ENCODE measurements at places on chromosomes 12 and 14. TPM values are rescaled to one million over a fixed set of nuclear protein-coding genes. Genes with fewer than 3 reads are reported as not detected.
A peak's percentile ranks its signal among the peaks of the same experiment; 100 is the strongest.

GRCh38 chr14:71322655-71323250 is 415.5 kb downstream of the PCNX1 start:
- H3K4me3 ChIP-seq = peak overlapping the region; percentile 87
- H3K27ac ChIP-seq = no peak overlapping the region
- no peaks in the 10 kb centered on the region for H3K27me3 ChIP-seq
- no peak for DNase-seq

DNA sequence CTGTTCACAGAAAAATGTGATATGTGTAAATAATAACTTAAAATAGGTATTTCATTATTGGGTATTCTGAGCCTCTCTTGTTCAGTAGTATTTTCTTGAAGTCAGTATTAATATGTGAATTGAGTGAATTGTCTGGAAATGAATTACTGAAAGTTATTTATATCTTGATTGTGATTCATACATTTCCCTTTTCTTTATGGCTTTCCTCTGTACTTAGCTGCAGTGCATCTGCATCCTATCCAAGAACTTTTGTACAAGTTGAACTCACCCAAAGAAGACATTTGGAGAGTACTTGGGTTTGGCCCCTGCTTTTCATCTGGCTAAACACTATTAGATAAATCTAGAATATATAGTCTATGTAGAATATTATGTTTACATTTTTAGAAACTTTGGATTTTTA is 326.0 kb downstream of the RAD51B start:
- DNase-seq = no peak
- no peaks in the 10 kb centered on the region for H3K36me3 ChIP-seq
- H3K4me1 ChIP-seq = peaks cover 28% of the 10 kb centered on the region

DNA sequence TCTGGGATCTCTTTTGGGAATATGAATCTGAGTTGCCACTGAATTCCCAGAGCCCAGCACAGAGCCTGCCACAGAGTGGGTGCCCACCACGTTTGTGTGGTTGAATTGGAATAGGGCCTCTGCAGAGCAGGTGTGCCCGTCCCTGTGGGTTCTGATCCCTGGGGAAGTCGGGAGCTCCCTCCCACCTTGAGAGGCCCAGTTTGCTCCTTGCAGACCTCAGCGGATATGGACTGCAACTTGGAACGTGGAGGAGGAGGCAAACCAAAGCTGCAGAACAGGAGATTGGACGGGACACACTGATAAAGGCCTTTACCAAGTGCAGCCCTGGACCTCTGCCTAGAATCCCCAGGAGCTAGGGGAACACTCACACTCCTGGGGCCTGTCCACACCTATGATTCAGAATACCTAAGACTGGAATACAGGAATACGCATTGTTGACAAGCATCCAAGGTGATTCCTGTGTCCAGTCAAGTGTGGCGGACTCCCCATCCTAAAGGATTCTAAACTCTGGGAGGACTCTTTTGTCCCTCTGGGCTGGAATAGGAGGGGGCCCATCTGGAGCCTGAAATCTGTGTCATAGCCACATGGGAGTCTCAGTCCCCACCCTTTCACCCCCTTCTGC is 2.4 kb downstream of the KRT76 start:
- H3K27me3 ChIP-seq = no peaks in the 10 kb centered on the region
- no peak overlapping the region for H3K27ac ChIP-seq

DNA sequence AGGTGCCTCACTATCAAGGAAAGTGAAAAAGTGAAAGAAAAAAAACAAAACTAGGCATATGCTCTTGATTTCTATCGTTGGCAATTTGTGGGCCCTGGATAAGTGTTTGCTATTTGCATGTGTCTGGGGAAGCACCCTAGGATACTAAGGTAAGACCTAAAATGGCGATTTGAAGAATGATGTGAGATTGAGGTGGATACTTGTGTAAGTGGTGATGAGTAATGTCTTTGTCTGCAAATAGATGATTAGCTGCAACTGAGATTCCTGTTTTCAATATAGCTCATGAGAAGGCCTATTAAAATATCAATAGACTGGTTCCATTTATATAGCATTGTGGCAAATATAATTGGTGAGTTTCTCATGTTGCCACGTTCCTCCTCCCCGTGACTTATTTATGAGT is 261.7 kb downstream of the NEDD1 start:
- H3K4me3 ChIP-seq = no peak overlapping the region
- H3K36me3 ChIP-seq = no peaks in the 10 kb centered on the region
- no peaks in the 10 kb centered on the region for H3K27me3 ChIP-seq
- no peak for DNase-seq
- H3K27ac ChIP-seq = no peak overlapping the region

- no peak overlapping the region for H3K27ac ChIP-seq
- peaks cover 14% of the 10 kb centered on the region for H3K4me1 ChIP-seq
- H3K4me3 ChIP-seq = no peak overlapping the region
- no peaks in the 10 kb centered on the region for H3K36me3 ChIP-seq
- H3K27me3 ChIP-seq = no peaks in the 10 kb centered on the region
- DNase-seq = no peak
These were observed 1.8 kb upstream of the MED6 start for GRCh38 chr14:70602254-70602653.

- no peak for DNase-seq
- peak overlapping the region; percentile 63 for H3K27ac ChIP-seq
- H3K4me3 ChIP-seq = no peak overlapping the region
- no peaks in the 10 kb centered on the region for H3K36me3 ChIP-seq
These were observed 155.6 kb downstream of the PLXNC1 start for GRCh38 chr12:94304012-94304411.

- H3K27ac ChIP-seq = no peak overlapping the region
- H3K4me1 ChIP-seq = no peaks in the 10 kb centered on the region
- no peaks in the 10 kb centered on the region for H3K36me3 ChIP-seq
- H3K27me3 ChIP-seq = no peaks in the 10 kb centered on the region
- H3K4me3 ChIP-seq = no peak overlapping the region
- no peak for DNase-seq
These were observed 16.1 kb downstream of the BIN2 start for GRCh38 chr12:51307655-51308593.

DNA sequence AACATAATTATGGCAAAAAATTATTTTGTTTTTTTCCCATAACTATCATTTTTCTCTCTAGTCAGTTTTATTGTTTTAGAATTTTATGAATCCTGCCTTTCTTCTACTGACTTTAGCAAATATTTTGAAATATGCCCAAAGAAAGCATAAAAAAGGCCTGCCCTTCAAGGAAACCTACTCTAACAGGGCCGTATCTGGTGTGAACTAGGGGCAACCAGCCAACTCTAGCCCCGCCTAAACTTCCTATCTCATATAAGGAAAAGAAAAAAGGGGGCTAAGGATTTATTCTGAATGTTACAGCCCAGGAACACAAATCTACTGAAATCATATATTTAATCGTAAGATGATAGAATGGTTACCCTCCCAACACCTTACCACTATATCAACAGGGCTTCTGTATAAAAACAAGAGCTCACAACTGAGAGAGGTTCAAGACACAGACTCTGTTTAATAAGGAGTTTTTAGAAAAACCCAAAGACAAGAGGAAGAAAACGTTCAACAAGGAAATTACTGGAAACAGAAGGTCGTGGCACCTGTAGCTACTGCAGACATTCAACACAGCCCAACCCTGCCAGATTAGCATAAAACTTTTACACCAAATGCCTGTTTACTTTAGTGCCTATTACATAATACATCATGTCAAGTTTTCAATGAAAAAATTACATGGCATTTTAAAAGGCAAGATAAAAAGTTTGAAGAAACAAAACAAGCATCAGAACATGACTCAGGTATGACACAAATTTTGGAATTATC is 12.9 kb upstream of the EPYC start:
- H3K36me3 ChIP-seq = no peaks in the 10 kb centered on the region
- no peaks in the 10 kb centered on the region for H3K4me1 ChIP-seq
- no peak overlapping the region for H3K4me3 ChIP-seq
- DNase-seq = no peak

DNA sequence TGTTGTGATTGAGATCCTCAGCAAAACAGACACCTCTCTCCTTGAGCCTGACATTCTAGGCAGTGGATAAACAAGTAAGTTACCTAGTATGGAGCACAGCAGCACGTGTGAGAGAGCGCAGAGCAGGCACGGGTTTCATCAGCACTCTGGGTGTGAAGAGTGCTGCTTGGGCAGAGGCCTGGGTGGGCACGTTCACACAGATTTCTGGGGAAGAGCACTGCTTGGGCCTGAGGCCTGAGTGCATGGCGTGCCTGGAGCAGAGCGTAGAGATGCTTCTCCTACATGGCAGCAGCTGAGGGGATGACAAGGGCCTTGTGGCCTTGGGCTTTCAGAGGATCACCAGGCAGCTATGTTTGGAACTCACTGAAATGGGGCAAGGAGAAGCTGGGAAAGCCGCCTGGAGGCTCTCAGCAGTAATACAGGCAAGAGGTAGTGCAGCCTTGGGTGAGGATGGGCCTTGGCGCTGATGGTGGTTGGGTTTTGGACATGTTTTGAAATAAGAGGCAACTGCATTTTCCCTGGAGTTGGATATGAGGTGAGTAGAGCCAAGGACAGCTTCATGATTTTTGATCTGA is 17.6 kb downstream of the CKB start:
- H3K4me3 ChIP-seq = no peak overlapping the region
- H3K4me1 ChIP-seq = peaks cover 5% of the 10 kb centered on the region

DNA sequence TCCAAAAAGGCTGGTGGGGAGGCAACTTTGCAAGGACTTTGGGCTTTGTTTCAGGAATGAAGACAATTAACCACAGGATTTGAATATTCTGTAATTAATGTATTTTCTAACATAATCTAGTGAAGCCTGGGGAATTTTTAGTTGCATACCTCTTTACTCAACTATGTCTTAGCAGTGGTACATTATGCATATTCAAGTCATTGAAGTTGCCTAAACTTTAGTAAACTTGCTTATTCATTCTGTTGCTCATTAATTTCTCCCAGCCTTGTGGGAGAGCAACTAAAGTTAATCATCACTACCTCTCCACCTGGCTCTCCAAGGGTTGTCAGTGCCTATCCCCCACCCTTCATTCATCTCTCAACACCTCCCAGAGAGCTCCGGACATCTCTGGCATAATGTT is 54.2 kb downstream of the IFNG-AS1 start:
- no peak for DNase-seq
- H3K4me1 ChIP-seq = no peaks in the 10 kb centered on the region

- no peak overlapping the region for H3K4me3 ChIP-seq
- H3K36me3 ChIP-seq = no peaks in the 10 kb centered on the region
- H3K4me1 ChIP-seq = no peaks in the 10 kb centered on the region
- DNase-seq = no peak
These were observed 274.5 kb upstream of the LRIG3 start for GRCh38 chr12:59194794-59195193.

DNA sequence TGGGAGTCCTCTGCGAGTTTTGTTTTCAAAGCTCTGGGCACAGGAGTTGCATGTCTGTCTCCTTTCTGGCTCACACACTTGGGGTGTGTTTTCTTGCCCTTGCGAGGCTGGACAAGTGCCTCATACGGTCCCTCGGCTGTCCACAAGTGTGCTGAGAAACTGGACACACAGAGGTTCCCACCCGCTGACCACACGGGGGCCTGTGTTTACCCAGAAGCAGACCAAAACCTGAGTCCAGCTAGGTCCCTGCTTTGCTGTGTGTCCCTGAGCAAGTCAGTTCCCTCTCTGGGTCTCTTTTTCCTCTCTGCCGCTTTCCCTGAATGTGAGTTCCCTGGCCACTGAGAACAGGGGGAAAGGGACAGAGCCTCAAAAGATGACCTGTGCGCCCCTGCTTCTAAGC is 678 bp upstream of the OAS2 start:
- no peaks in the 10 kb centered on the region for H3K27me3 ChIP-seq
- no peaks in the 10 kb centered on the region for H3K36me3 ChIP-seq
- H3K4me1 ChIP-seq = peaks cover 2% of the 10 kb centered on the region
- peak overlapping the region; percentile 69 for H3K4me3 ChIP-seq

DNA sequence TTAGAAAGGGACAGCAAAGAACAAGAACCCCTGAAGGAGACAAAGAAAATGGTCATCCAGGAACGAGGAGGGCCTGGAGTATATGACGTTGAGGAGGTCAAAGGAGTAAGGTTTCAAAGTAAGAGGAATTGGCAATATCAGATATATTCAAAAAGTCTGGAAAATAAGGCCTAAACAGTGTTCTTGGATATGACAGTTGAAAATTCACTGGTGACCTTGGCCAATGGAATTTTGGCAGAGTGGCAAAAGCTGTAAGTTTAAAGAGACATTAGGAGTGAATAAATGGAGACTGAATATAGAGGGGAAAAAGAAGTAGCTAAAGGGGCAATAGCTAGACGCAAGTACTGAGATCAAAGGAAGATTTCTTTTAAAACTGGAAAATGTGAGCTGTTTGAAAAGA is 4.1 kb upstream of the ACTN1 start:
- peaks cover 13% of the 10 kb centered on the region for H3K4me1 ChIP-seq
- H3K27me3 ChIP-seq = no peaks in the 10 kb centered on the region
- H3K4me3 ChIP-seq = no peak overlapping the region
- H3K36me3 ChIP-seq = no peaks in the 10 kb centered on the region

DNA sequence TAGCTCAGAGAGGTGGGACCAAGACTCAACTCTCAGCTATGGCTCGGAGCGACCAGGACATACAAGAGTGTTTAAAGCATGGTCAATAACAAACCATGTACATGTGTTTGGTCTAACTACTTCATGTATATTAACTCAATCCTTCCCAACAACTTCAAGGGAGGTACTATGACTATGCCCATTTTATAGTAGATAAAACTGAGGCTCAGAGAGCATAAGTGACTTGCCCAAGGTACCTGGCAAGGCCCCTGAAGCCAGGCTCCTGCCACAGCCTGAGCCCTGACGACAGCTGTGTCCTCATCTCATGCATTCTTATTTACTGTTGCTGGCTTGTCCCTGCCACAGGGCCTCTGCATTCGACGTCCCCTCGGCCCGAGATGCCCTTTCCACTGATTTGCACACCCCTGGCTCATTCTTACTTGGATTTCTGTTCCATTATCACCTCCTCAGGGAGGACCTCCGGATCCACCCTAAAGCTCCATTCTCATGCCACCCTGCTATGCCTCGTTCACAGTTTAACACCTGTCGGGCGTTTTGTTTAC is 2.6 kb downstream of the TESC start:
- H3K27ac ChIP-seq = no peak overlapping the region
- H3K4me1 ChIP-seq = peaks cover 6% of the 10 kb centered on the region
- H3K4me3 ChIP-seq = no peak overlapping the region

DNA sequence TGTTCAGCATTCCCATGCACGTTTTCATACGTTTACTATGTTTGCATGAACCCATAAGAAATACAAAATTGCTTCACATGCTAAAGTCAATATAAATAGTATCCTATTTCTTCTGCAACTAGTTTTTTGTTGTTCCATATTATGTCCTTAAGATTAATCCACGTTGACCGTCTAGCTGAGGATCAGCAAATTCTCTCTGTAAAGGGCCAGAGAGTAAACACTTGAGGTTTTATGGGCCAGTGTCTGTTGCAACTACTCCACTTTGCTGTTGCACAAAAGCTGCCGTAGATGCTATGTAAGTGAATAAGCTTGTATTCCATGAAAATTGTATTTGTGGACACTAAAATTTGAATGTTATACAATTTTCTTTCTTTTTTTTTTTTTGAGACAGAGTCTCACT is 21.1 kb upstream of the PITPNM2 start:
- H3K4me3 ChIP-seq = no peak overlapping the region
- H3K4me1 ChIP-seq = no peaks in the 10 kb centered on the region
- peaks cover 8% of the 10 kb centered on the region for H3K36me3 ChIP-seq

GRCh38 chr14:56903304-56903969 is 93.2 kb upstream of the OTX2 start:
- no peaks in the 10 kb centered on the region for H3K4me1 ChIP-seq
- H3K27ac ChIP-seq = no peak overlapping the region
- no peak for DNase-seq
- H3K27me3 ChIP-seq = no peaks in the 10 kb centered on the region
- no peaks in the 10 kb centered on the region for H3K36me3 ChIP-seq

- DNase-seq = no peak
- no peak overlapping the region for H3K27ac ChIP-seq
- H3K4me3 ChIP-seq = no peak overlapping the region
These were observed 57.5 kb downstream of the SOS2 start for GRCh38 chr14:50173891-50174290.

TDRD9 gene
- 1.4 TPM for total RNA-seq

DYNC1H1 gene
- 577 TPM for total RNA-seq

FBRSL1 gene
- 40.7 TPM for total RNA-seq

DHH gene
- total RNA-seq = 31.5 TPM

ANG gene
- total RNA-seq = 4.2 TPM

NGB gene
- not detected for total RNA-seq

Measured in ascending aorta (tissue), 2 donors.